ENCODE measurements at places on chromosomes 3 and 15.

GRCh38 chr3:189184566-189184965, 12.8 kb downstream of the TPRG1 start:
- no peak for DNase-seq

DNA sequence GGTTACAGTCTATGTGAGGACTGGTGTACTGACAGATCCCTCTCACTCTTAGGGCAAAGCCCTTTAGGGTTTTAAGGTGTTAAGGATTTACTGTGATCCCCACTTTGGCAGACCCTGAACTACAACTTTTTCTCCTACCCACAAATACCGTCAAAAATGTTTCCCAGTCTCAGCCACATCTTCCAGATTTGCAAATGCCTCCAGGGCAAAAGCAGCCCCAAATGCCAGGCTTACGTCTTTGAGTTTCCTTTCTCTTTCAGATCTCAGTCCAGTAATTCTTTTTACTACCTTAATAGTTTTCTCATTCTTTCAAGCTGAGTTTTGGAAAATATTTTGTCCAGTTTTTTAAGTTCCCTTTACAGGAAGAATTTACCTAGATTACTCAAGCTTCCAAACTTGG, 13.4 kb upstream of the ITGA11 start:
- no peak for DNase-seq

- no peak for DNase-seq
Observed at GRCh38 chr3:197951392-197951990, 1.5 kb downstream of the RPL35A start.

- DNase-seq, result no peak
Observed at GRCh38 chr15:32642667-32643435, 1.3 kb downstream of the SCG5 start.

DNA sequence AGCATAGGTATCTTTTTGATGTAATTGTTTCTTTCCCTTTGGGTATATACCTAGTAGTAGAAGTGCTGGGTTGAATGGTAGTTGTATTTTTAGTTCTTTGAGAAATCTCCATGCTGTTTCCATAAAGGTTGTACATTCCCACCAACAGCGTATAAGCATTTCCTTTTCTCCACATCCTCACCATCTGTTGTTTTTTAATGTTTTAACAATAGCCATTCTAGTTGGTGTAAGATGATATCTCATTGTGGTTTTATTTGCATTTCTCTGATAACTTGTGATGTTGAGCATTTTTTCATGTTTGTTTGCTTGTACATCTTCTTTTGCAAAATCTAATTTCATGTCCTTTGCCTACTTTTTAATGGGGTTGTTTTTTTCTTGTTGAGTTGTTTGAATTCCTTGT, 80.0 kb upstream of the TMC3 start:
- no peak for DNase-seq

DNA sequence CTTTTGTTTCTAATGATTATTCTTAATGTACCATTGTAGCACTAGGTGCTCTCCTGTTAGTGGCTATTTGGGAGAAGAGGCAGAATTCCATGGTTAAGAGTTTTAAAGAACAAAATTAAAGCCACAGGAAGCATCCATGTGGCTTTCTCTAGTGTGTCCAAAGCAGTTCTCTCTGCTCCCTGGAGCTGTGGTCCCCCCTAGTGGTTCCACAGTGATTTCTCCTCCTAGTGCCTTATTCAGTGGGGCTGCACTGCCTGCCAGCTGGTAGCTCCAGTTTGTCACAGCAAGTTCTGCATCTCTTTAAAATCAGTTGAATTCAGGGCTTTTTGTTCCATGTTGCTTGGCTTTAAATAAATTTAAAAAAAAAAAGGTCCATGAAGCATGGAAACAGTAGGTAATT, 39.6 kb upstream of the FAM98B start:
- peak; percentile 30 for DNase-seq

DNA sequence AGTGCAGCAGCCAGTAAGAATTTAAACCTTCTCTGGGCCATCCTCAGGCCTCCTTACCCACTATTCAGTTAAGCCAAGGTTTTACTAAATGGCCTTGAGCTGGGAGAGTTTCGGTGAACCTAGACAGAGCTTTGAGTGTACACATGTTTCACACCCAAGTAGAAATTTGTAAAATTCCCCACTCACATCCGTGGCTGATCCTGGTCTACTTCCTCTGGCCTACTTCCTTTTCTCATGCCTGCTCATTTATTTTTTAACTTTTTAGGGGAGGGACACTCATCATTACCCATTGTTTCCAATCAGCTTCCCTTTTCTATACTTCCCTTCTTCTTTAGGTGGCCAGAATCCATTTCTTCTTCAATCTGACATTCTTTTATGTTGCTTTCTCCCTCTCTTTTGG, 7.6 kb downstream of the CX3CR1 start:
- DNase-seq, result no peak

GRCh38 chr3:21909096-21909495, 158.1 kb upstream of the ZNF385D start:
- no peak for DNase-seq

DNA sequence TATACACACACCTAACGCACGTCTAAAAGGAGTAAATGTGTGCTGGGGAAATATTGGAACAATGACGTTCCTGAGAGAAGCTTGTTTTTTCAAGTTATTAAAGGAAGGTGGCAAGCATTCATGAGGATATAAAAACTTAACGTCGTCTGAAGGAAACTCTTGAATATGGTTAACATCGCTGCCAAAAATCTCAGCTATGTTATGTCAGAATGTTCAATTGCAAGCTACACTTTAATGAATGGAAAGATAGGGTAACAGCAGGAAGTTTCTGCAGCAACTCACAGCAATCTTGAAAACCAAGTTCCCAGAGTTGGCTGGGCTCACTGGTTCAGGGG, 54.3 kb upstream of the MEF2A start:
- peak; percentile 19 for DNase-seq

GRCh38 chr3:169948559-169949448, 17.8 kb upstream of the SEC62 start:
- no peak for DNase-seq

Data from AG09319 (cell line).